ENCODE measurements at places on chromosomes 3 and 15. TPM values are rescaled to one million over a fixed set of nuclear protein-coding genes. Genes with fewer than 3 reads are reported as not detected.
A peak's percentile ranks its signal among the peaks of the same experiment; 100 is the strongest.

GRCh38 chr15:22866079-22866478 lies 27.6 kb downstream of the NIPA2 start:
- H3K4me1 ChIP-seq = peaks cover 3% of the 10 kb centered on the region
- no peak overlapping the region for H3K4me3 ChIP-seq
- no peak for DNase-seq
- H3K36me3 ChIP-seq = peaks cover 64% of the 10 kb centered on the region
- H3K27me3 ChIP-seq = no peaks in the 10 kb centered on the region
- no peak overlapping the region for H3K27ac ChIP-seq

GRCh38 chr15:63156086-63156710 lies 1.1 kb downstream of the RPS27L start:
- peaks cover 27% of the 10 kb centered on the region for H3K4me1 ChIP-seq
- peak overlapping the region; percentile 97 for H3K4me3 ChIP-seq
- peak overlapping the region; percentile 94 for H3K27ac ChIP-seq
- no peak for DNase-seq

DNA sequence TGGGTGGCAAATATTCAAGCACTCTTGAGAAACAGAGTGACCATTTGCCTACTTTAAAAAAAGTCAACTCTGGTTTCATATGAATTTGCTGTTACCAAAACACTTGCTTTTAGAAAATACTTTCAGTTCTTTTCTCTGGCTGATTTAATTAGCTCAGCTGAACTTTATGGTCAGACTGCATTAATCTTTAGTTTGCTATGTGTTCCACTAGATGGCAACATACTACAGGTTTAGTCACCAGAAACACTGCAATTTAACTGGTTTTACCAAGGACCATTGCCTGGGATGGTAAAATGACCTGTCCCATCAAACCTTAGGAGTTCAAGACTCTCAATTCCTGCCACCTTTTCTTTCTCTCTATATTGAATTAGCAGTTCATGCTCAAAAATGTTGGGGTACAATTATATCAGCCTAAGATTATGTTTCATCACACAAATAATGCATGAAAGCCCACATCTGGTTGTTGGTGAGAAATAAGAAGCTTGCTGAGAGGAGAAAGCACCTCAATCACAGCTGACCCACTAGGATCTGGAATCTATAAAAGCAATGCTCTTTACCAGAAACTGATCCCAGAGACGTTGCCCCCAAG lies 14.2 kb downstream of the EIF4E3 start:
- no peaks in the 10 kb centered on the region for H3K27me3 ChIP-seq
- no peak overlapping the region for H3K27ac ChIP-seq
- H3K36me3 ChIP-seq = peaks cover 31% of the 10 kb centered on the region
- H3K4me3 ChIP-seq = no peak overlapping the region

GRCh38 chr15:70096215-70097062 lies 1.3 kb downstream of the TLE3 start:
- H3K4me1 ChIP-seq = peaks cover 63% of the 10 kb centered on the region
- peak; percentile 58 for DNase-seq
- H3K36me3 ChIP-seq = peaks cover 41% of the 10 kb centered on the region
- peak overlapping the region; percentile 96 for H3K27ac ChIP-seq
- peaks cover 3% of the 10 kb centered on the region for H3K27me3 ChIP-seq
- peak overlapping the region; percentile 97 for H3K4me3 ChIP-seq

- peaks cover 18% of the 10 kb centered on the region for H3K27me3 ChIP-seq
- DNase-seq = peak; percentile 55
- no peaks in the 10 kb centered on the region for H3K36me3 ChIP-seq
- H3K27ac ChIP-seq = no peak overlapping the region
- H3K4me1 ChIP-seq = no peaks in the 10 kb centered on the region
These were observed 8.2 kb upstream of the GRIP2 start for GRCh38 chr3:14548321-14548729.

DNA sequence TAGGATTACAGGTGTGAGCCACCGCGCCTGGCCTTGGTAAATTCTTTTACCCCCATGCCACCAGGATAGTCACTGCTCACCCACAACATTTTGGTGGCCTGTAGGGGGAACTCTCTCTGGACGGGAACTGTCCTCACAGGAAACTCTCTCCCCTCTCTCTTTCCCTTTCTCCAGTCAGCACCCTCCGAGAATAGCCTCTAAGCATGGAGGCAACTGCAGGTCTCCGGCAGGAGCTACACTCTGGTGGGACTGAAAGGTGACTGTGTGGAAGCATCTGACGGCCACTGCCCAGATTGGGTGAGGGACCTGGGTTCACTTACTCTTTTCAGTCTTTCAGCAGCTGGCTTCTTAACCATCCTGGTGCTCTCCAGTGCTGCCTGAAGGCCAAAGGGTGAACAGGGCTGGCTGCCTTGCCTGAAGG lies 21.3 kb downstream of the TRANK1 start:
- H3K4me1 ChIP-seq = peaks cover 7% of the 10 kb centered on the region
- peaks cover 12% of the 10 kb centered on the region for H3K36me3 ChIP-seq
- no peak overlapping the region for H3K4me3 ChIP-seq
- no peaks in the 10 kb centered on the region for H3K27me3 ChIP-seq
- no peak for DNase-seq

- DNase-seq = no peak
- no peak overlapping the region for H3K4me3 ChIP-seq
- H3K27ac ChIP-seq = no peak overlapping the region
- H3K36me3 ChIP-seq = no peaks in the 10 kb centered on the region
- H3K27me3 ChIP-seq = peaks cover 3% of the 10 kb centered on the region
- H3K4me1 ChIP-seq = peaks cover 5% of the 10 kb centered on the region
These were observed 27.8 kb downstream of the DPH3 start for GRCh38 chr3:16236856-16237393.

DNA sequence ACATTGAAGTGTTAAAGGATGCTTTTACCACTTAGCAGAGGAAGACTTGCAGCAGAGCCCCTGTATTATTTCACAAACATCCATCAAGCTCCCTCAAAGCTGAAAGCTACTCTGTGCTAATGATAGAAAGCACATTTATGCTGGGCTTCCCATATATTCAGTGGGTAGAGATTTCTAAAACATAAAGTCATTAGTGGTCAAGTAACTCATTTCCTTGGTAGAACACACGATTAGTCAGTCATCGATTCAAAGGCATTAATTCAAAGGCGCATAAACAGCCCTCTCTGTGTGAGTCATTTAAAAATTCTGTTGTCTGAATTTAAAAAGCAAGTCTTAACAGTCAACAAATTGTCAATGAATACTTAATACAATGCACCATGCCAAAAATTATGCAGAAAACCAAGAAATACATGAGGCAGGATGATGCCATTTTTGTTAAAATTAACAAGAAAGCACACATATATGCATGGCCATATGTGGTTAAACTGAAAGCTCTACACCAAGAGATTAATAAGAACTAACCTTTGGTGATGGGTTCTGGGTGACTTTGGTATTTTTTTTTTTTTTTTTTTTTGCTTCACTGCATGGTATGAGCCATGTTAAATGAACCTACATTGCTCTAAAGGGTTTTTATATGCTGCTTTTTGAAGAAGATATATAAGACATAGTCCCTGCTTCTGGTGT lies 61.7 kb downstream of the LDHAL6B start:
- peaks cover 40% of the 10 kb centered on the region for H3K4me1 ChIP-seq
- peak overlapping the region; percentile 30 for H3K27ac ChIP-seq
- DNase-seq = no peak
- H3K4me3 ChIP-seq = no peak overlapping the region
- peaks cover 51% of the 10 kb centered on the region for H3K36me3 ChIP-seq
- peaks cover 2% of the 10 kb centered on the region for H3K27me3 ChIP-seq

GRCh38 chr3:49406571-49407565 lies 4.9 kb downstream of the RHOA start:
- peak overlapping the region; percentile 76 for H3K27ac ChIP-seq
- DNase-seq = no peak
- H3K4me1 ChIP-seq = peaks cover 42% of the 10 kb centered on the region
- no peak overlapping the region for H3K4me3 ChIP-seq
- no peaks in the 10 kb centered on the region for H3K27me3 ChIP-seq

DNA sequence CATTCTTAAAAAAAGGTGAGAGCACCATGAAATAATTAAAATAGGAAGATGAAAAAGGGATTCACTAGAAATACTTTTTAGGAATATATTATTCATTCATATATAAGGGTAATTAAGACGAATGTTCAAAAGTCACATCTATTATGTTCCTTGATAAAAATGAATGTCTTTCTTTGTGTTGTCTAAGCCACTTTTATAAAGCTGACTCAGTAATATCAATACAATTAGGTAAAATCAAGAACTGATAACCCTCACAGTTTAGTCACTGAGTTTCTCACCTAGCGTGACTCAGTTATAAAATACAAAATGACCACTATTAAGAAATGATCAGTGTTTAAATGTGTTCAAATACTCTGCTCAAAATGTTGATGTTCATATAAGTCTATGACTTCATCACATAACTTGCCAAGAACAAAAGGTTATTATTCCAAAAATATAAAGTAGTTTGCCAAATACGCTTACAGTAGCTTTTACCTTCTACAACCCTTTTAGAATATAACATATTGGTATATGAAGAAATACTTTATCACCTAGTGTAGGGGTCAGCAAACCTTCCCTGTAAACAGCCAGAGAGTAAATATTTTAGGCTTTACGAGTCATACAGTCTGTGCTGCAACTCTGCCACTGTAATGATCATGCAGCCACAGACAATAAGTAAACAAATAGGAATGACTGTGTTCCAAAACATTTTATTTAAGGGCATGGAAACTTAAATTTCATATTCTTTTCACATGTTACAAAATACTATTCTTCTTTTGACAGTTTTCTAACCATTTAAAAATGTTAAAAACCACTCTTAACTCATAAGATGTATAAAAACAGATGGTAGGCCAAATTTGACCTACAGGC lies 369.8 kb downstream of the TBC1D5 start:
- no peaks in the 10 kb centered on the region for H3K4me1 ChIP-seq
- H3K36me3 ChIP-seq = peaks cover 2% of the 10 kb centered on the region
- H3K27ac ChIP-seq = no peak overlapping the region

DNA sequence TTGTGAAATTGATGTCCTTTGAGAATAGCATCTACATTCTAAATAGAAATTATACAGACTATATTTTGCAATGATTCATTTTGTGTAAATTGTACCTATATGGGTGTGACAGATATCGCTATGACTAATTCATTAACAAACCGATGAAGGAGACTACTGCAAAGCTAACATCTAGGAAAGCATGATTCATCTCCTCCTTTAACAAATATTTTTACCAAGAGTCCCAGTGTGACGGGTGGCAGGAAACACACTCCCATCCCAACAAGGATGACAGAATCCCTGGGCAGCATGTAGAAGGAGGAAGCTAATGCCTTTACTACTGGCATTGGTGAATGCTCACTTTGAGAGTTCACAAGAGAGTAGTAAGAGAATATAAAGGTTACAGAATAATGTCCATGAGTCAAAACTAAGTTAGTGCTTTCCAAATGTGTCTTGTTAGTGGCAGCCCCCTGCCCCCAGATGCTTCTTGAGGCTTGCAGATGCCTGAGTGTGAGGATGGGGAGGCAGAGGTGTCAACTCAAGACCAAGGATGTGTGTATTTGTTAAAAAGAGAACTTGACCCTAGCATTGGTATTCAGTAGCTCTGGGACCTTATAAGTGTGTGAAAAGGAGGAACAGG lies 180.6 kb downstream of the FMN1 start:
- no peaks in the 10 kb centered on the region for H3K36me3 ChIP-seq
- no peak overlapping the region for H3K27ac ChIP-seq
- H3K4me3 ChIP-seq = no peak overlapping the region
- no peak for DNase-seq

DNA sequence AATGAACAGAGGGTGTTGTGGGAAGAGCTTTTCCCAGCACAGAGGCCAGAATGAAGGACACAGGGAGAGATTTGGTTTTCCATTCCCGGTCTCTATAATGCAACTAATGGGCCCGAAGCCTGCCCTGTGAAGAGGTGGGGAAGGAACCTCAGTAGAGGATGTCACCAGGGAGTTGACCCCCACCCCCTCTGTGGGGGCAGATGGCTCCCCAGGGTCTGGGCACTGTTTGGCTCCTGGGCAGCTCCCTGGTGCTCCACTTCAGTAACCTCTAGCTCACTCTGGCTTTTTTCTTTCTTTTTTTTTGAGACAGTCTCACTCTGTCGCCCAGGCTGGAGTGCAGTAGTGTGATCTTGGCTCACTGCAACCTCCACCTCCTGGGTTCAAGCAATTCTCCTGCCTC lies 109.1 kb upstream of the DLG1 start:
- peaks cover 2% of the 10 kb centered on the region for H3K27me3 ChIP-seq
- no peak overlapping the region for H3K27ac ChIP-seq
- H3K4me3 ChIP-seq = no peak overlapping the region
- H3K36me3 ChIP-seq = no peaks in the 10 kb centered on the region

DNA sequence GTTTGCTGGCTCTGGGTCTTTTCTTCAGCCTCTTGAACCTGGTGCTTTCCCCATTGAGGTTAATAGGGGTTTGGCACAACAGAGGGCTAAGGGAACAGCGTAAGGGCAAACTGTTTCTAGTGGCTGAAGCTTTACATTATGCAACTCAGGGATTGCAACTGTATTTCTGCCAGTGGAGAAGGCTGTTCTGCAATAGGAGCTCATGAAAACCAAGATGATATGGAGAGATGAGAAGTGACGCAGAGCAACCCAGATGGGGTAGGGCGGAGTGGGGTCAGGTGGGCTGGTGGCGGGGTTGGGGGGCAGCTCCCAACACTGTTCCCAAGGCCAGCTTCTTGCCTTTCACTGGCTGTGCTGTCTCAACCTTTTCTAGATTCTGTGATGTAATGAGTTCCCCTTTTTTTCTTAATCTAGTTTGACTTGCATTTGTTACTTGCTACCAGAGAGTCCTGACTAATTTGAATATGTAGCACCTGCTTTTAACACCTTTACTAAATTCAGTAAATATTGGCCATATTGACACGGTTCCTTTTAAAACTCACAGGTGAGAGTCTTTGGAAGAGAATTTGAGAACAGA lies 7.2 kb downstream of the GXYLT2 start:
- H3K36me3 ChIP-seq = no peaks in the 10 kb centered on the region
- H3K4me1 ChIP-seq = no peaks in the 10 kb centered on the region
- DNase-seq = no peak
- H3K4me3 ChIP-seq = no peak overlapping the region

- H3K36me3 ChIP-seq = no peaks in the 10 kb centered on the region
- peaks cover 28% of the 10 kb centered on the region for H3K4me1 ChIP-seq
- H3K27me3 ChIP-seq = peaks cover 7% of the 10 kb centered on the region
- no peak overlapping the region for H3K4me3 ChIP-seq
- no peak for DNase-seq
- H3K27ac ChIP-seq = no peak overlapping the region
These were observed 2.2 kb downstream of the EFHB start for GRCh38 chr3:19931767-19932188.

GRCh38 chr15:80572337-80572736 lies 122.8 kb upstream of the ABHD17C start:
- H3K36me3 ChIP-seq = no peaks in the 10 kb centered on the region
- no peak overlapping the region for H3K27ac ChIP-seq
- no peaks in the 10 kb centered on the region for H3K4me1 ChIP-seq
- peaks cover 6% of the 10 kb centered on the region for H3K27me3 ChIP-seq
- DNase-seq = no peak

- peak overlapping the region; percentile 77 for H3K4me3 ChIP-seq
- H3K4me1 ChIP-seq = peaks cover 11% of the 10 kb centered on the region
- DNase-seq = no peak
- H3K36me3 ChIP-seq = no peaks in the 10 kb centered on the region
- H3K27me3 ChIP-seq = no peaks in the 10 kb centered on the region
These were observed 90.2 kb downstream of the LINGO1 start for GRCh38 chr15:77542491-77543001.

- H3K36me3 ChIP-seq = no peaks in the 10 kb centered on the region
- no peaks in the 10 kb centered on the region for H3K4me1 ChIP-seq
- H3K27me3 ChIP-seq = no peaks in the 10 kb centered on the region
- H3K4me3 ChIP-seq = no peak overlapping the region
- H3K27ac ChIP-seq = no peak overlapping the region
These were observed 22.0 kb downstream of the GASK1A start for GRCh38 chr3:43001094-43001553.

GCNT3 gene
- total RNA-seq = not detected

GPR87 gene
- total RNA-seq = not detected

HRG gene
- total RNA-seq = not detected

ARHGEF3 gene
- total RNA-seq = 94.6 TPM

POTEB3 gene
- not detected for total RNA-seq

MESP1 gene
- 1.8 TPM for total RNA-seq

TNNC1 gene
- total RNA-seq = 0.84 TPM

RHOV gene
- not detected for total RNA-seq

NME9 gene
- total RNA-seq = not detected

DCLK3 gene
- not detected for total RNA-seq

Measured in activated CD8-positive, alpha-beta T cell treated with anti-CD3 and anti-CD28 coated beads, Interleukin-2, amount 10 ng/mL, durations not matched to agents 7 days and 5 days (primary cell).